ENCODE measurements at places on chromosomes 1 and 21.

- no peak for DNase-seq
These were observed 40.9 kb downstream of the STX6 start for GRCh38 chr1:180981596-180982387.

DNA sequence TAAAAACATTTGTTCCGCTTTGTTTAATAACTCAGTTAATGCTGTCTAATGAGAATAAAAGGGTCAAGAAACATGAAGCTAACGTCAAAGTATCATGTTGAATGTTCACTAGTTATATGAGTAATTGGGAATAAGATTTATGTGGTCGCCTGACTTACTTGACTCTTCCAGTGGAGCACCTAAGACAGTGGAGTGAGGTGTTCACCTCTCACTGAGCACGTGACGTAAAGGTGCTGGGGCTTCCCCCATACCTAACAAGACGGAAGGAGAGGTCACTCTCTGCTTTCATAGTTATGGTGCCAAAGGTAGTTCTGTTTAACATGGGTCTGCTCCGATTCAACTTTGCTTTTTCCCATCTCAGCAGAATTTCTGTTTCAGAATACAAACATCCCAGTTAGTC is 686 bp downstream of the KMO start:
- DNase-seq = no peak

DNA sequence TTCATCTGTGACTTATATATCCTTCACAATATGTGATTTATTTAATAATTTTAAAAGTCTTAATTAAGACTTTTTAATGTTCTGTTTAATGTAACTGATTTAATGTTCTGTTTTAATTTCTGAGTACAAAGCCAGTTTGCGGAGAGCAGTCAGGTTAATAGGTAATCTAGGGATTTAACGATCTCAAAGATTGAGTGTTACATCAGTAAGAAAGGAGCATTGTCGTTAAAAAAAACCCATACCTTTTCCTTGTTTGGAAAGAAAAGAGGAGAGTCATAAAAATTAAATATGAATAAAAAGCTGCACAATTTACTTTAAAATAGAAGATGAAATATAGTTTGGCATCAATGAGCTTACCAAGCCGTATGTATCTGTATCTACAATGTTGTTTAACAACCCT is 621.4 kb downstream of the KIF26B start:
- no peak for DNase-seq

- no peak for DNase-seq
These were observed 8.4 kb upstream of the XKR8 start for GRCh38 chr1:27951396-27951795.

- DNase-seq = no peak
These were observed 7.4 kb downstream of the ACAP3 start for GRCh38 chr1:1300352-1300739.

DNA sequence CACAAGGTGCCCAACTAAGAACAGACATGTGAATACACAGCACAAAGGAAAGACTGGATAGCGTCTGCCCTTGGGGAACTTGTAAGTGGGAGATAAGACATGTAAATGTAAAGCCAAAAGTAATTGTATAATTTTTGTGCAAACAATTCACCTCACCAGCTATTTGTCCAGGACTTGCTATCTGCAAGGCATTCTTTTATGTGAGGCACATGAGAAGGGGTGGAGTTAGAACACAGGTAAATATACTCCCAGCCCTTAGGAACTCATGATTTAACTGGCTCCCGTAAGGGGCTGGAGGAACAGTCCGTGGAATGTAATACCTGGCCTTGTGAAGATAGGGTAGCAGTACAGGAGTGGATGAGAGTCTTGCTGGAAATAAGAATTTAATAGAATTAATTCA is 61.3 kb downstream of the CDK18 start:
- DNase-seq = no peak
